ENCODE measurements at places on chromosomes 3 and 15.

- H3K27me3 ChIP-seq, result no peaks in the 10 kb centered on the region
- H3K4me3 ChIP-seq, result peak overlapping the region; percentile 63
- peak overlapping the region; percentile 88 for H3K27ac ChIP-seq
- H3K36me3 ChIP-seq, result no peaks in the 10 kb centered on the region
Measured at GRCh38 chr15:41790756-41791546, 16.7 kb downstream of the MAPKBP1 start.

DNA sequence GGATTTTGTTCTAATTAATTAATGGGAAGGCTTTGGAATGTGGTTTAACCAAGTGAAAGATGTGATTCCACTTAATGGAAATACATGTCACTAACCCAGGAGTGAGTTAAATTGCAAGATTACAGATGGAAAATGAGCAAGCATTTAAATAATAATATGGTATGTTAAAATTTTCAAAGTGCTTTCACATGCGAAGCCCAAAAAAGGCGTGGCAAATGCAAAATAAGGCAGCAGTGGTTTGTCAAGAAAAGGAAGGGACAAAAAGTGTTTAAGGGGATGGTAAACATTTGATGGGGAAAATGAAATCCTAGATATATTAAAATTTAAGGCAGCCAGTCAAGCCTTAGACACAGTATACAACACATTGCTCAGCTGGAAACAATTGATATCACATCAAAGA is 2.9 kb downstream of the TICRR start:
- peaks cover 14% of the 10 kb centered on the region for H3K36me3 ChIP-seq
- no peak overlapping the region for H3K27ac ChIP-seq
- H3K4me1 ChIP-seq, result peaks cover 38% of the 10 kb centered on the region

DNA sequence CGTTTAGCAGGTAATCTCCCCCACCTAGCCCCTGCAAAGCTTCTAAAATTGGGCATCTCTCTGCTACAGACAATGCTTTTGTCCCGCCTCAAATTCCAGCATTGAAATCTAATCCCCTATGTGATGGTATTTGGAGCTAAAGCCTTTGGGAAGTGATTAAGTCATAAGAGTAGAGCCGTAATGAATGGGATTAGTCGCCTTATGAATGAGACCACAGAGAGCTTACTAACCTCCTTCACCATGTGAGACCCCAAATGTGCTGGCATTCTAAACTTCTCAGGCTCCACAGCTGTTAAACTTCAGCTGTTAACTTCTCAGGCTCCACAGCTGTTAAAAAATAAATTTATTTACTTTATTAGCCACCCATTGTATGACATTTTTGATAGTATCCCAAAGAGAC is 374.2 kb upstream of the BCHE start:
- no peaks in the 10 kb centered on the region for H3K36me3 ChIP-seq
- DNase-seq, result no peak
- H3K27me3 ChIP-seq, result no peaks in the 10 kb centered on the region
- H3K27ac ChIP-seq, result no peak overlapping the region
- no peaks in the 10 kb centered on the region for H3K4me1 ChIP-seq
- H3K4me3 ChIP-seq, result no peak overlapping the region

DNA sequence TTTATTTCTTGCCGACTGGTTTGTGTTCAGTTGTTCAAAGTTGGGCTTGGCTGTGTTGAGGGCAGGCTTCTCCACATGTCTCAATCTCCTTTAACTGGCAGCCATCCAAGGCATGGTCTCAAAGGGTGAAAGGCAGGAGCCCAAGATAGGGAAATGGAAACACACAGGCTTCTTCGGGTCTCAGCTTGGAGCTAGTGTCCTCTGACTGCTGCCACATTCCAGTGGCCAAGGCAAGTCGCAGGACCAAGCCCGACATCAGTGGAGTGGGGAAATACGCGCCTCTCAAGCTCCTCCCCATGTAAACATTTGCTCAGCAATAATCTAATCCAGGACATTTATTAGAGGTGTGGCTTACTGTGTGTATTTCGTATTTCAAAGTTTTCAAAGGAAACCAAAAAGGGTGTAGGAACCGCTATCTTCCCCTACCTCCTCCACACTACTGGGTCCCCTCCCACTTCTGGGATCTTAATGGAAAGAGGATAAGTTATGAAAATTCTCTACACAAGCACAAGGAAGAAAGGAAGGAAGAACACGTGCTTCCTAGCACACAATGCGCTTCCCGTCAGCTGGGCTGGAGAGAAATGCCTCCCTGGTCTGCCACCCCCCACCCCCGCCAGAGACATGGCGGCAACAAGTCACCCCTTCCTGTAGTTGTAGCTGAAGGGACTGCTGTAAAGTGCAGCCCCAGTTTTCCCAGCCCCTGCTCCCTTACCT is 181.7 kb downstream of the FAM43A start:
- H3K4me3 ChIP-seq, result no peak overlapping the region
- H3K27ac ChIP-seq, result no peak overlapping the region
- H3K36me3 ChIP-seq, result no peaks in the 10 kb centered on the region
- peaks cover 19% of the 10 kb centered on the region for H3K27me3 ChIP-seq
- no peak for DNase-seq
